CD8-positive, alpha-beta memory T cell (primary cell): ENCODE measurements at places on chromosomes 1 and 21. TPM values are rescaled to one million over a fixed set of nuclear protein-coding genes. Genes with fewer than 3 reads are reported as not detected.

The PPFIA4 gene
- not detected for polyA plus RNA-seq

The ITPKB gene
- 50.1 TPM for polyA plus RNA-seq

GRCh38 chr1:175841738-175842187 is 98.4 kb upstream of the TNR start:
- no peak overlapping the region for H3K4me3 ChIP-seq
- H3K4me1 ChIP-seq = no peaks in the 10 kb centered on the region
- H3K36me3 ChIP-seq = no peaks in the 10 kb centered on the region
- H3K27ac ChIP-seq = no peak overlapping the region
- H3K27me3 ChIP-seq = no peaks in the 10 kb centered on the region

The FYB2 gene
- not detected for polyA plus RNA-seq

The ANKRD65 gene
- not detected for polyA plus RNA-seq

GRCh38 chr1:102085896-102086295 is 89.2 kb upstream of the OLFM3 start:
- H3K4me1 ChIP-seq = no peaks in the 10 kb centered on the region
- H3K36me3 ChIP-seq = no peaks in the 10 kb centered on the region
- H3K27me3 ChIP-seq = no peaks in the 10 kb centered on the region
- H3K27ac ChIP-seq = no peak overlapping the region

DNA sequence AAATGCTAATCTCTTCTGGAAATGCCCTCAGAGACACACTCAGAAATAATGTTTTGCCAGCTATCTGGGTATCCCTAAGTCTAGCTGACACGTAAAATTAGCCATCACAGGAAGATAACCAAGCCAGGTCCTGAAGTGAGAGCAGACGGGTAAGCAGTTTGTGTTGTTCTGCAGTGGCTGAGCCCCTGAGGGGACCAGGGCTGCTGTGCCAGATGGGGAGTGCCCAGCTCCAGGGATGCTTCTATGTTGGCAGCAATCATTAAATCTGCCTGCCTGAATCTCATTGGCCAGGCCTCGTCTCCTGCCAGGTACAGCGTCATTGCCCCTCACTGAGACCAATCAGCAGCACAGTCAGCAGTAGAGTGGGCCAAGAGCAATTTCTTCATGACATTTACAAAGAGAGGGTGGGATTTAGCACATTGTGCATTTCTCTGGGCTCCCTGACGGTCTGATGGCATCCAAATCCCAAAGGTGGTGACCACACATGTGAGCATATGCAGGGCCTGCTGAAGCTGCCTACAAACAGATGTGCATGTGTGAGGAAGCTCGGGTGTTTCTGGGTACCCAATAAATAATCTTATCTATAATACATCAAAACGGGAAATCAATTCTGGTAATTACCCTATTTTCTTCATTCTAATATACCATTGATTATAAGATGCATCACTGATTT is 58.7 kb upstream of the LRRN2 start:
- no peak overlapping the region for H3K4me3 ChIP-seq
- H3K36me3 ChIP-seq = no peaks in the 10 kb centered on the region
- peaks cover 5% of the 10 kb centered on the region for H3K27me3 ChIP-seq
- DNase-seq = no peak
- H3K4me1 ChIP-seq = no peaks in the 10 kb centered on the region
- no peak overlapping the region for H3K27ac ChIP-seq

The ACTN2 gene
- not detected for polyA plus RNA-seq

DNA sequence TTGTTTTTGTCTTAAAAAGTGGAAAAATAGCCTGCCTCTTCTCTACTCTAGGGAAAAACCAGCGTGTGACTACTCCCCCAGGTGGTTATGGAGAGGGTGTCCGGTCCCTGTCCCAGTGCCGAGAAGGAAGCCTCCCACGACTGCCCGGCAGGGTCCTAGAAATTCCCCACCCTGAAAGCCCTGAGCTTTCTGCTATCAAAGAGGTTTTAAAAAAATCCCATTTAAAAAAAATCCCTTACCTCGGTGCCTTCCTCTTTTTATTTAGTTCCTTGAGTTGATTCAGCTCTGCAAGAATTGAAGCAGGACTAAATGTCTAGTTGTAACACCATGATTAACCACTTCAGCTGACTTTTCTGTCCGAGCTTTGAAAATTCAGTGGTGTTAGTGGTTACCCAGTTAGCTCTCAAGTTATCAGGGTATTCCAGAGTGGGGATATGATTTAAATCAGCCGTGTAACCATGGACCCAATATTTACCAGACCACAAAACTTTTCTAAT is 35.0 kb upstream of the TDRD10 start:
- no peak overlapping the region for H3K27ac ChIP-seq
- H3K36me3 ChIP-seq = no peaks in the 10 kb centered on the region
- peaks cover 57% of the 10 kb centered on the region for H3K4me1 ChIP-seq
- H3K27me3 ChIP-seq = no peaks in the 10 kb centered on the region
- H3K4me3 ChIP-seq = no peak overlapping the region

The OTUD3 gene
- 1.1 TPM for polyA plus RNA-seq

- no peak overlapping the region for H3K27ac ChIP-seq
- H3K4me1 ChIP-seq = no peaks in the 10 kb centered on the region
- DNase-seq = no peak
Observed at GRCh38 chr1:167173516-167174184, 47.0 kb upstream of the POU2F1 start.

The OR2G6 gene
- polyA plus RNA-seq = not detected

DNA sequence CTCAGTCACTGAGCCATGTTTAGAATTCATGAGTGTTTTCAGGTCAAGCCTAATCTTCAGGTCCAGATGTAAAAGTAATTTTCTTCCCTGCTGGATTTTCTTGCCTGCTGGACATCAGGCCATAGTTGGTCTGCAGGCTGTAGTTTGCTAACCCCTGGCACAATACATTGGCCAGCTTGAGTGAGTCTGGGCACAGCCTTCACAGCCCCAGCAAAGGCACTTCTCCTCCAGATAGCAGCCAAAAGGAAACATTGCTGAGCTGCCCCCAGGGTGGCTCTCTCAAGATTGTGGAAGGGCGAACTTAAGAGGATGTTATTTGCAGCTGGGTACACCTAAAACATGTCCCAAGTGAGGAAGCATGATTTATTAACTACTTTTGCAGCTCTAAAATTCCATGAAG is 126.8 kb downstream of the PIK3R3 start:
- no peaks in the 10 kb centered on the region for H3K4me1 ChIP-seq
- H3K36me3 ChIP-seq = no peaks in the 10 kb centered on the region
- no peaks in the 10 kb centered on the region for H3K27me3 ChIP-seq
- H3K27ac ChIP-seq = no peak overlapping the region
- DNase-seq = no peak

The CYP2J2 gene
- 1.6 TPM for polyA plus RNA-seq

The TSPEAR gene
- 0.05 TPM for polyA plus RNA-seq

DNA sequence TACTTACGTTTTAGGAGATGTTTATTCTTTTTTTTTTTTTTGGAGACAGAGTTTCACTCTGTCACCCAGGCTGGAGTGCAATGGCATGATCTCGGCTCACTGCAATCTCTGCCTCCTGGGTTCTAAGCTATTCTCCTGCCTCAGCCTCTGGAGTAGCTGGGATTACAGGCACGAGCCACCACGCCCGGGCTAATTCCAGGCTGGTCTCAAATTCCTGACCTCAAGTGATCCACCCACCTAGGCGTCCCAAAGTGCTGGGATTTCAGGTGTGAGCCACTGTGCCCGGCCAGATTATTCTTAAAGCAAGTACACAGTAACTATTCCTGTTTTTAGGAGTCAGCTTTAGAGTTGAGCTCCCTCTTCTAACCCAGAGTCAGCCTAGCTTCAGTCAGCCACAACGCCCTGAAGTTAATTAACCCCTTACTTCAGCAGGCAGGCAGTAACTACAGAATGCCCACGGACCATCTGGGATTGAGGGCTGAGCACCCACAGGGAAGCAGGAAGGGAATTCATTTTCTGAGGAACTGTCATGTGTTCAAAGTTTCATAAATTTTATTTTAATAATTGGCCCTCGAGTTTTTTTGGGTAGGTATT is 5.3 kb upstream of the ID3 start:
- H3K36me3 ChIP-seq = no peaks in the 10 kb centered on the region
- peaks cover 32% of the 10 kb centered on the region for H3K4me1 ChIP-seq
- peaks cover 10% of the 10 kb centered on the region for H3K27me3 ChIP-seq

The EEIG2 gene
- polyA plus RNA-seq = 2.1 TPM

GRCh38 chr1:182699393-182700350 is 15.3 kb upstream of the RGS8 start:
- H3K4me1 ChIP-seq = no peaks in the 10 kb centered on the region
- DNase-seq = no peak
- no peak overlapping the region for H3K27ac ChIP-seq

- H3K27ac ChIP-seq = peak overlapping the region; percentile 7
- no peaks in the 10 kb centered on the region for H3K27me3 ChIP-seq
- H3K36me3 ChIP-seq = no peaks in the 10 kb centered on the region
- no peaks in the 10 kb centered on the region for H3K4me1 ChIP-seq
- no peak overlapping the region for H3K4me3 ChIP-seq
Observed at GRCh38 chr1:189149547-189150375, 1327.9 kb downstream of the BRINP3 start.

DNA sequence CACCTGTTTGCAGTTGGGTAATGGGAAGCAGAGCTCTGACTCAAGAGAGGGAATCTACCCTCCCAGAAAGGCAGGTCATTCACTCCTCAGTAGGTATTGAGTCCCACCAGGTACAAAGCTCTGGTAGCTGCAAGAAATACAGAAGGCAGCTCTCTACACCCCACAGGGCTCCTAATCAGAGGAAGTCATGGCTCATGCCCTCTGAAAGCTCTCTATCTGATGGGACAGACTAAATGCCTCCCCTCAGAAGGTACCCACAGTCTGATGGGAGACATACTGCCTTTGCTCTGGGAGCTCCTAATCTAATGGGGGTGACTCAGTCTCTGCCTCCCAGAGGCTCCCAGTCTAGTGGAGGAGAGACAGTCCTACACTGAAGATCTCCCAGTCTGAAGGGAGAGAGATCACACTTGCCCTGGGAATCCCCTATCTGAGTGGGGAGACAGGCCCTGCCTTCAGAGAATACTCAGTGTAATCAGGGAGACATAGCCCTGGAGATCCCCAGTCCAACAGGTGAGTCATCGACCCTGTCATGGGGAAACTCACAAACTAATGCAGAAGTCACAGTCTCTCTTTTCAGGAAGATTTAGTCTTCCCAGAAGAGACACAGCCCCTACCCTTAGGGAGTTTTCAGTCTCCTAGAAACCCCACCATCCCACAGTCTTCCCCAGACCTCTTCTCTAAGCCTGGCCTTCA is 23.7 kb downstream of the CAMK1G start:
- no peak for DNase-seq
- no peaks in the 10 kb centered on the region for H3K4me1 ChIP-seq
- no peak overlapping the region for H3K27ac ChIP-seq
- no peaks in the 10 kb centered on the region for H3K36me3 ChIP-seq
- H3K4me3 ChIP-seq = no peak overlapping the region

DNA sequence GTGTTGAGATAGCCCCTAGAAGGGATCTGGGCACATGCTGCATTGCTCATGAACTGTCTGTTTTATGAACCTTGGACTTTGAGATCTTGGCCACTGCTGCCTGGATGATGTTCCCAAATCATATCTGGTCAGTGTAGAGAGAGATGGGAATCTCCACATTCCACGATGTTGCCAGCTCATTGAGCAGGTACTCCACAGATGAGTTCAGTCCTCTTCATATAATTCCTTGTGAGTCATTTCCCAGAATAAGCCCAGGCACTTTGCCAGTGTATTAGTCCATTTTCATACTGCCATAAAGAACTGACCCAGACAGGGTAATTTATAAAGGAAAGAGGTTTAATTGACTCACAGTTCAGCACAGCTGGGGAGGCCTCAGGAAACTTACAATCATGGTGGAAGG is 254.0 kb upstream of the RUNX1 start:
- no peak overlapping the region for H3K27ac ChIP-seq
- no peak overlapping the region for H3K4me3 ChIP-seq
- no peaks in the 10 kb centered on the region for H3K27me3 ChIP-seq
- H3K36me3 ChIP-seq = no peaks in the 10 kb centered on the region
- DNase-seq = no peak
- no peaks in the 10 kb centered on the region for H3K4me1 ChIP-seq

The RGS4 gene
- polyA plus RNA-seq = not detected

- H3K4me3 ChIP-seq = no peak overlapping the region
- no peak for DNase-seq
- peaks cover 19% of the 10 kb centered on the region for H3K4me1 ChIP-seq
- no peaks in the 10 kb centered on the region for H3K27me3 ChIP-seq
- peaks cover 11% of the 10 kb centered on the region for H3K36me3 ChIP-seq
Observed at GRCh38 chr1:100969327-100969726, 56.3 kb downstream of the DPH5 start.

DNA sequence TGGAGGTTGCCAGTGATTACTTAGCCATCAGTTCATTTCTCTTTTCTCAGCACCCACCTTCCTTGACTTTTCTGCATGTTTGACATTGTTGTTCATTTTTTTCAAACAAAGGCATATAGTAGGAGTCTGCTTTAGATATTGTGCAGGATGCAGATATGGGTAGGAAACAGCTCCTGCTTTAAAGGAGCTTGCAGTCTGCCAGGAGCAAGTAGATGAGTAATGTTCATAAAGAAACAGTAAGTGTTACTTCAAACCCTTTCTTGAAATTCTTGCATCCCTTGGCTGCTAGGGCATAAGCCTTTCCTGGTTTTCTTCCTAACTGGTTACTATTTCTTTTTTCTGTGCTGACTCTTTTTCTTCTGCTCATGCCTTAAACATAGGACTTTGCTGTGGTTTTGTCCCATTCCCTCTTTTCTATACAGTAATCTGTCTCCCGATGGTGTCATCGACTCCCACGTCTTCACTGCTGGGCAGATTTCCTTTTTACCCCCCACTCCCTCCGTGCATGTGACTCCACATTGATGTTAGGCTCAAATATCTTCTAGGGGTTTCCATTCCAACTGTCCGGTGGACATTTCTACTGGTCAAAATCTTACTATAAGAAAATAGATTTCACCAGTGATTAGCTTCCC is 20.4 kb downstream of the PTGFRN start:
- no peak for DNase-seq
- H3K36me3 ChIP-seq = no peaks in the 10 kb centered on the region
- H3K27me3 ChIP-seq = no peaks in the 10 kb centered on the region
- peaks cover 21% of the 10 kb centered on the region for H3K4me1 ChIP-seq
- H3K4me3 ChIP-seq = no peak overlapping the region

- H3K27ac ChIP-seq = no peak overlapping the region
- no peaks in the 10 kb centered on the region for H3K4me1 ChIP-seq
- no peaks in the 10 kb centered on the region for H3K27me3 ChIP-seq
- DNase-seq = no peak
Observed at GRCh38 chr21:35649186-35649585, 411.1 kb downstream of the SETD4 start.

The IQCC gene
- polyA plus RNA-seq = 1.6 TPM

The LCE1C gene
- polyA plus RNA-seq = not detected

- H3K4me3 ChIP-seq = no peak overlapping the region
- no peaks in the 10 kb centered on the region for H3K27me3 ChIP-seq
- H3K27ac ChIP-seq = no peak overlapping the region
- no peaks in the 10 kb centered on the region for H3K36me3 ChIP-seq
- no peak for DNase-seq
Observed at GRCh38 chr1:59173721-59174120, 123.2 kb upstream of the FGGY start.

The PDZK1IP1 gene
- not detected for polyA plus RNA-seq
